Spinal cord (tissue), 10 donors: ENCODE measurements at places on chromosomes 4 and X. TPM values are rescaled to one million over a fixed set of nuclear protein-coding genes. Genes with fewer than 3 reads are reported as not detected.

AMER1 gene
- 11.4 TPM for total RNA-seq

GRID2 gene
- 40.8 TPM for total RNA-seq

CXCL8 gene
- 2.6 TPM for total RNA-seq

ZNF280C gene
- 7.6 TPM for total RNA-seq

ZXDA gene
- 11.2 TPM for total RNA-seq

TLR1 gene
- total RNA-seq, result 11.0 TPM

HPSE gene
- total RNA-seq, result 6.5 TPM

CXCL11 gene
- total RNA-seq, result 0.69 TPM

F9 gene
- not detected for total RNA-seq

DNA sequence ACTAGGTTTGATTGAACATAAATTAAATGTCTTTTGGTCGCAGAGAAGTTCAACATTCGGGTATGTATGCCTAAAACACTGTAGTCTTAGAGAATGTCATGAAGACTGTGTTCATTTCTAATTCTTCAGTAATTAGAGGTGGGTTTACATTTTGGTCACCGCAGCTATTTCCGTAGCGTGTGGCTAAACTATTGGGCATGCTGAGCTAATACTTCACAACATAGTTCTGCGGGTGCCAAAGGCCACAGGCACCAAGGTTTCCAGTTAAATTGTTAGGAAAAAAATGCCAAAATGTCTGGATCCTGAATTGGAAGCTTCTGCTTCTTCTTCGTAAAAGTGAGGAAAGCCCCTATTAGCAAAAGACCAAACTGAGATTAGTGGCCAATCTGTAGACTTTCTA, 25.1 kb downstream of the SMIM31 start:
- no peak overlapping the region for H3K4me3 ChIP-seq
- H3K27ac ChIP-seq, result no peak overlapping the region
- H3K36me3 ChIP-seq, result no peaks in the 10 kb centered on the region
- H3K27me3 ChIP-seq, result no peaks in the 10 kb centered on the region
- no peaks in the 10 kb centered on the region for H3K4me1 ChIP-seq

GRCh38 chrX:25805744-25806143, 332.4 kb upstream of the MAGEB18 start:
- H3K36me3 ChIP-seq, result no peaks in the 10 kb centered on the region
- DNase-seq, result no peak
- no peak overlapping the region for H3K27ac ChIP-seq
- H3K27me3 ChIP-seq, result no peaks in the 10 kb centered on the region

GRCh38 chr4:151206241-151207005, 70.5 kb upstream of the PRSS48 start:
- H3K36me3 ChIP-seq, result no peaks in the 10 kb centered on the region
- no peaks in the 10 kb centered on the region for H3K27me3 ChIP-seq
- no peak overlapping the region for H3K4me3 ChIP-seq
- no peak for DNase-seq
- H3K27ac ChIP-seq, result peak overlapping the region; percentile 29
- peaks cover 7% of the 10 kb centered on the region for H3K4me1 ChIP-seq

GRCh38 chrX:44401151-44401550, 57.7 kb upstream of the EFHC2 start:
- no peak for DNase-seq
- H3K4me3 ChIP-seq, result no peak overlapping the region
- no peak overlapping the region for H3K27ac ChIP-seq
- no peaks in the 10 kb centered on the region for H3K27me3 ChIP-seq

DNA sequence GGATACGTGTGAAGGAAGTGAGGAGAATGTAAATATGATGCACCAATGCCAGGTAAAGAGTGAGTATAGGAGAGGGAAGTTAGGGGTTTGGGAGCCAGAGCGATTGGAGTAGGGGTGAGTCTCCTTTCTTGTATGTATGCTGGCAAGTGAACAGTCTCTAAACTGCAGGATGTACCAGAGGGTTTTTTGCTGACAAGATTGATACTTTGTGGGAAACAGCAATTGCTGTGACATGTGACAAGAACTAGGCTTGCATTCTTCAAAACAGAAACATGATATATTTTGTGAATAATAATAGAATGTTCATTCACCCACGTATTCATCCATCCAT, 706 bp downstream of the CHIC1 start:
- peak overlapping the region; percentile 86 for H3K27ac ChIP-seq
- peaks cover 5% of the 10 kb centered on the region for H3K27me3 ChIP-seq
- DNase-seq, result no peak
- H3K4me3 ChIP-seq, result peak overlapping the region; percentile 63

GRCh38 chr4:38109896-38110295, 149.7 kb downstream of the PTTG2 start:
- no peak for DNase-seq
- H3K27ac ChIP-seq, result no peak overlapping the region
- no peak overlapping the region for H3K4me3 ChIP-seq
- peaks cover 11% of the 10 kb centered on the region for H3K4me1 ChIP-seq
- peaks cover 23% of the 10 kb centered on the region for H3K36me3 ChIP-seq

DNA sequence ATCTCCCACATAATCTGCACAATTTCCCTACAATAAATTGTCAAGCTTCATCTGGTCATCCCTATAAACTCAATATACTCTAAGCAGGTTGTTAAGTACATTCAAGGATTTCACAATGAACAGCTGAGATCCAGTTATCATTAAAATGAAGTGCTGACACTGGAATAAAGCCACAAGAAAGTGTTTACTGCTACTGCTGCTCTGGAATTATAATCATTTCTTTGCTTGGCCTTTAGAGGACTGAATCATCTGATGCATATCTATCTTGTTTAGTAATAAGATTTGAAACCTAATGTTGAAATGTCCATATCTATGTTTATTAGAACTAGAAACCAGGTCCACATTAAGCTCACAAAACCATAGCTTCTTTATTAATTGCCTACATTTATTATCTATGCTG, 338.6 kb upstream of the ZFP42 start:
- H3K4me1 ChIP-seq, result no peaks in the 10 kb centered on the region
- H3K4me3 ChIP-seq, result no peak overlapping the region
- no peaks in the 10 kb centered on the region for H3K27me3 ChIP-seq
- no peaks in the 10 kb centered on the region for H3K36me3 ChIP-seq
- no peak for DNase-seq

DNA sequence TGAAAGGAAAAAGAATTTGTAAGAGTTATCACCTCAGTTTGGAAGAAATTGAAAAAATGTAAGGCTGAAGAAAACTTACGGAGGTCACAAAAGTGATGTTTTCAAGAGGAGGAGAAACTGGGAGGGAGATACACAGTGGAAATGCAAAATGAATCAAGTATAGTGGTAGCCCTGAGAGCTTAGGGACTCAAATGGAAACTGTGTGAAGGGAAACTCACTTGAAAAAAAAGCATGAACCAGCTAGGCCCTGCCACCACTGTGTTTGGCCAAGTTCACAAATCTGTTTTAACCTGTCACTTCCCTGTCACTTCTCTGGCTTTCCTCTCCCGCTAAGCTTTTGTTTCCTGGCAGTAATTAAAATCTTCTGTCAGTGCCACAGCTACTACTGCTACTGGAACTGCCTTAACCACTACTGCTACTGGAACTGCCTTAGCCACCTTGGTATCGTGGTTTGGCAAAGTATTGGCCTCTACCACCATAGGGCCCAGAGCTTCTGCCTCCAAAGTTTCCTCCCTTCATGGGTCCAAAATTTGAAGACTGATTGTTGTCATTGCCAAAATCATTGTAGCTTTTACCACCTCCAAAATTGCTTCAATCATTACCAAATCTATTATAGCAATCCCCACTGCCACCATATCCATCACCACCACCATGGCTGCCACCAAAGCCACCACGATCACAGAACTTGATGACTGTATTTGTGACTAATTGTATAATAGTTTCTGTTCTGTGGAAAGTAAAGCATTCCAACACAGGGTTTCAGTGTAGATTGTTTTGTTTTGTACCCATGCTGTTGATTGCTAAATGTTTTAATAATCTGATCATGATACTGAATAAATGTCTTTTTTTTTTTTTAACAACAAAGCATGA, 41.5 kb downstream of the SMARCA5 start:
- no peak for DNase-seq
- no peak overlapping the region for H3K27ac ChIP-seq
- no peaks in the 10 kb centered on the region for H3K27me3 ChIP-seq
- H3K4me1 ChIP-seq, result peaks cover 12% of the 10 kb centered on the region

- H3K27me3 ChIP-seq, result no peaks in the 10 kb centered on the region
- no peak for DNase-seq
- no peaks in the 10 kb centered on the region for H3K36me3 ChIP-seq
- H3K4me1 ChIP-seq, result peaks cover 20% of the 10 kb centered on the region
- peak overlapping the region; percentile 36 for H3K4me3 ChIP-seq
These were observed 44.8 kb downstream of the UGT2A3 start for GRCh38 chr4:68906780-68907137.

DNA sequence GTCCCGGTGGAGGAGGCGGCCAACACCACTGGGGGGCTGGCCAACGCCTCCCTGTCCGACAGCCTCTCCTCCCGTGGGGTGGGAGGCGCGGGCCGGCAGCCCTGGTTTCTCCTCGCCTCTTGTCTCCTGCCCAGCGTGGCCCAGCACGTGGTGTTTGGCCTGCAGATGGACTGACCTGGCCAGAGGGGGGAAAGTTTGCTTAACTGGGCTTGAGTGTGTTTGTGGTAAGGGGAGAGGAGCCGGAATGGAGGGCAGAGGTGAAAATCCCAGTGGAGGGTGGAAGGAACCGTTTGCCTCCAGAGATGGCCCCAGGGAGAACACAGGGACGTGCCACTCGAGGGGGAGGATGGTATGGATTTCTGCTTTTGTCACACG, 27.6 kb downstream of the NYX start:
- no peak for DNase-seq
- no peak overlapping the region for H3K4me3 ChIP-seq
- H3K27ac ChIP-seq, result peak overlapping the region; percentile 86
- peaks cover 4% of the 10 kb centered on the region for H3K36me3 ChIP-seq

DNA sequence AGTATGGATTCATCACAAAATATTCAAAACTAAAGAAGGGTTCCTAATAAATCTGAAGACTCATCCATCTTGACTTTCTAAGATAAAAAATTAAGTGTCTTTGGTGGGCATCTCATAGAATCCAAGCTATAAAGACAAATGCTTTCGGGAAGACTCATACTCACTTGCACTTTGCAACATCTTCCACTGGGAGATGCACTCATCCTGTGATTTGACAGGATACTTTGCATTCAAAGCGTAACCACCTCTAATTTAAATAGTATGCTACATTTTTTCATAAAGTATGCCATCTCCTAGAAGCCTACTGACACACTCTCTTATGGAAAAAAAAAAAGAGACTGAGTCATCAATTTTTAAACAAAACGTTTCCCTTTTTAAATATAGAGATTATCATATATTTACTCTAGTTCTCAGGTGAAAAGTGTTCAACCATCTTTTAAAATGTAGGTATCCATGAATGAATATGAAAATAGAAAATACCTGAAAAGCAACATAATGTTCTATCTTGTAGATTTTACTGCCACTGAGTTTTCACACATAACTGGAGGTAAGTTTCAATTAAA, 119.6 kb downstream of the KLHL13 start:
- H3K36me3 ChIP-seq, result no peaks in the 10 kb centered on the region
- H3K27me3 ChIP-seq, result no peaks in the 10 kb centered on the region
- H3K4me1 ChIP-seq, result no peaks in the 10 kb centered on the region
- DNase-seq, result no peak
- no peak overlapping the region for H3K27ac ChIP-seq

GRCh38 chr4:66653937-66654336, 891.4 kb downstream of the CENPC start:
- DNase-seq, result no peak
- H3K27me3 ChIP-seq, result no peaks in the 10 kb centered on the region

DNA sequence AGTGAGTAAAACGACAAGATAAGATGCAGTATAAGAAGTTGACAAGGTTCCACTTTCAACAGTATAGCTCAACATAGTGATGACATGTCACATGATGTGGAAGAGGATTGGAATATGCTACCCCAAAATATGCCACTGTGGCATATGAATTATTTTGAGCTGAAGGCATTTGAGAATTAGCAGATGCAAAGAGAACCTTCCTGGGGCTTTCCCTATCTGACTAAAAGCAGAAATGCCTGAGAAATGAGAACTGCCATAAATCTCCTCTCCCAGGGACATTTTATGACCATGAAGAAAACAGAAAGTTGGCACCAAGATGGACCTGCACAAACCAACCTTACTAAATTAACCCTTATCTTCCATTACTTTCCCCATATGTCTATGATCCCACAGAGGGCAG, 24.8 kb downstream of the CDKN2AIP start:
- H3K27me3 ChIP-seq, result no peaks in the 10 kb centered on the region
- H3K36me3 ChIP-seq, result no peaks in the 10 kb centered on the region
- no peak for DNase-seq
- no peak overlapping the region for H3K27ac ChIP-seq

GRCh38 chr4:112585977-112586736, 50.6 kb downstream of the ZGRF1 start:
- H3K27me3 ChIP-seq, result no peaks in the 10 kb centered on the region
- H3K27ac ChIP-seq, result no peak overlapping the region

- no peak overlapping the region for H3K4me3 ChIP-seq
- no peaks in the 10 kb centered on the region for H3K36me3 ChIP-seq
- no peak overlapping the region for H3K27ac ChIP-seq
- H3K27me3 ChIP-seq, result peaks cover 33% of the 10 kb centered on the region
These were observed 4.6 kb downstream of the TMEM255A start for GRCh38 chrX:120306630-120307029.

GRCh38 chrX:100973411-100973810, 3.9 kb downstream of the ARL13A start:
- no peak for DNase-seq
- no peak overlapping the region for H3K4me3 ChIP-seq
- H3K27me3 ChIP-seq, result no peaks in the 10 kb centered on the region
- H3K27ac ChIP-seq, result no peak overlapping the region
- no peaks in the 10 kb centered on the region for H3K36me3 ChIP-seq

GRCh38 chr4:108099838-108100237, 68.9 kb downstream of the LEF1 start:
- H3K27ac ChIP-seq, result no peak overlapping the region
- no peaks in the 10 kb centered on the region for H3K4me1 ChIP-seq
- no peak for DNase-seq
- H3K27me3 ChIP-seq, result no peaks in the 10 kb centered on the region
- no peaks in the 10 kb centered on the region for H3K36me3 ChIP-seq
- H3K4me3 ChIP-seq, result no peak overlapping the region

DNA sequence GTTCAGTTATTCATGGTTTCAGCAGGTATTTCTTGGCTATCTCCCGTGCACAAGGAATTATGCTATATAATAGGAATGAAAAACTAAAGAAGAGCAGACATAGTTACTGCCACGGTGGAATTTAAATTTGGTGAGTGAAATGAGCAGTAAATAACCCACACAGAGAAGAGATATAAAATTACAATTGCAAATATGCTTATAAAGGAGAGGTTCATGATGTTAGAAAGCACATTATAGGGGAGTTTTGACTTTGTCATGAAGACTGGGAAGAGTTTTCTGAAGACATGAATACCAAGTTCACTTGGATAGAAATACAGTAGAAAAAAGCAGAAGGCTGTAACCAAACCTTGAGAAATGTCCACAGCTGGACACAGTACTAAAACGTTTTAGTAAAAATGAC, 712.0 kb upstream of the AADAT start:
- no peaks in the 10 kb centered on the region for H3K36me3 ChIP-seq
- no peaks in the 10 kb centered on the region for H3K4me1 ChIP-seq
- H3K27ac ChIP-seq, result no peak overlapping the region
- H3K4me3 ChIP-seq, result no peak overlapping the region
- DNase-seq, result no peak
